Right renal cortex interstitium (tissue), 3 donors: ENCODE measurements at places on chromosomes 11 and 22. TPM values are rescaled to one million over a fixed set of nuclear protein-coding genes. Genes with fewer than 3 reads are reported as not detected.
A peak's percentile ranks its signal among the peaks of the same experiment; 100 is the strongest.

DNA sequence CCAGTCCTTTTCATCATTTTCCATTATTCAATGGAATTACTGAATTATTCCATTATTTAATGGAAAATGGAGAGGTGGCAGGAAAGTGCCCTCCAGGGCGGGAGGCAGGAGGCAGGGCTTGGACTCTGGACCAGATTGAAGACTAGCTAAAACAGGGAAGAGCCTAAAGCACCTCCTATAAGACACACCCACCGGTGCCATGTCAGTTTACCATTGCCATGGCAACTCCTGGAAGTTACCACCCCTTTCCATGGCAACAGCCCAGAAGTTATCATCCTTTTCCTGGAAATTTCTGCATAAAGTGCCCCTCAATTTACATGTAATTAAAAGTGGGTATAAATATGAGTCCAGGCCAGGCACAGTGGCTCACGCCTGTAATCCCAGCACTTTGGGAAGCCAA lies 443.7 kb downstream of the TBC1D22A start:
- DNase-seq = no peak

DNA sequence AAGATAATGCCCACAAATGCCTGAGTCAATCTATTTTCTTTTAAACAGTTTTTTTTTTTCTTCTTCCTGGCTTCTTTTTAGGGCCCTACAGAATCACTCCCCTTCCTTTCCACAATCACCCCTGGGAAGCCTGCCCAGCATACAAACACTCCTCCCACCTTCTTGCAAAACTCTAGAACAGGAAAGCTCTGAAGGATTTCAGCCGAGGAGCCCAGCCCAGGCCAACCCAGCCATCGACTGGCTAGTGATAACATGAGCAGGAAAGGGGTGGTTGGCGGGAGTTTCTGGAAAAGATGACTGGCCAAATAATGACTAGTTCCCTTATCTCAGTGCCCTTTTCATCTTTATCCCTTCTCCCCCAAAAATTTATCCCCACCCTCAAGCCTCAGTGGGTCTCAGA lies 68.2 kb downstream of the USP35 start:
- no peak for DNase-seq

- peak; percentile 72 for DNase-seq
These were observed 494.5 kb upstream of the LARGE1 start for GRCh38 chr22:34414467-34415440.

DNA sequence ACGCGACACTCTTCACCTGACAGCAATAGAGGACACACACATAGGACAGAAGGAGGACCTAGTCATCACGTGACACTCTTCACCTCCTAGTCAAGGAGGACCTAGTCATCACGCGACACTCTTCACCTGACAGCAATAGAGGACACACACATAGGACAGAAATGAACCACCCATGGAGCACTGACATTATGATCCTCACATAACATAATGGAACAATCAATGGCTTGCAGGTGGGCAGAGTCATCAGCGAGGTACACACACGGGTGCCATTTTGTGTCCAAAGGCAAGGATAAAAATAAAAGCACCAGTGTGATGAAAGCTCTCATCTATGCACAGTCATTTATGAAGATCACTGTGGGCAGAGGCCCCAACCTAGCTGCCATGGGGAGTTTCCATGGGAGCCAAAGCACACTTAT lies 354.7 kb downstream of the LARGE1 start:
- DNase-seq = no peak

DNA sequence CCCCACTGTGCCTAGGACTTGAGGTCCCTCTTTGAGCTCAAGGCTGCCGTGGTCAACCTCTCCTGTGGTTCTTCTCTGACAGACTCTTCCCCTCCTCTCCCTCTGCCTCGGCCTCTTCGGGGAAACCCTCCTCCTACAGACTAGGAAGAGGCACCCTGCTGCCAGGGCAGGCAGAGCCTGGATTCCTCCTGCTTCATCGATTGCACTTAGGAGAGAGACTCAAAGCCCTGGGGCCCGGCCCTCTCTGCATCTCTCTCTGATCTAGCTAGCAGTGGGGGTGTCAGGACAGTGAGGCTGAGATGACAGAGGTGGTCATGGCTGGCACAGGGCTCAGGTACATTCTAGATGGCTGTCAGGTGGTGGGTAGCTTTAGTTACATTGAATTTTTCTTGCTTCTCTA lies 63.6 kb upstream of the EMID1 start:
- no peak for DNase-seq

The DAGLA gene
- polyA plus RNA-seq = 2.6 TPM

DNA sequence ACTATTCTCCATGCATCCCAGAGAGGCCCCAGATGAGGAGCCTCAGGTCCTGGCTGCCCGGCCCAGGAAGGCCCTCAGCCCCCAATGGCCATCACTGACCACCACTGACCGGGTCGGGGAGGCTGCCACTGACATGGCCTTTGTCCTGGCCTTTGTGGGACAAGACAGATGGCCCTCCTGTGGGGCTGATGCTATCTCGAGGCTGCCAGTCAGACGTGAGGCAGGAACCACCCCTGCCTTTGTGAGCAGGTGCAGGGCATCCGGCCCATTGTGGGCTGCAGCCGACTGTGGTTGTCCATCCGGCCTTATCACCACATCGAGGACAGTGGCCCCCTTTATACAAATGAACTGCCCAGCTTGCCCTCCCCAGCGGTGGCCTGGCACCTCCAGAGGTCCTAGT lies 5.5 kb downstream of the GP1BB start:
- DNase-seq = no peak

- peak; percentile 30 for DNase-seq
These were observed 116.7 kb upstream of the LARGE1 start for GRCh38 chr22:34036931-34037330.

GRCh38 chr11:35823742-35824298 lies 120.0 kb upstream of the LDLRAD3 start:
- no peak for DNase-seq

The TEX12 gene
- 0.11 TPM for polyA plus RNA-seq

- DNase-seq = no peak
These were observed 10.5 kb downstream of the COMMD9 start for GRCh38 chr11:36278531-36279282.

GRCh38 chr11:71102251-71102995 lies 150.0 kb downstream of the SHANK2 start:
- DNase-seq = no peak

The OR8B8 gene
- not detected for polyA plus RNA-seq

GRCh38 chr11:8070417-8071115 lies 10.4 kb upstream of the TUB start:
- DNase-seq = no peak

GRCh38 chr11:126072141-126072741 lies 9.6 kb upstream of the CDON start:
- no peak for DNase-seq

DNA sequence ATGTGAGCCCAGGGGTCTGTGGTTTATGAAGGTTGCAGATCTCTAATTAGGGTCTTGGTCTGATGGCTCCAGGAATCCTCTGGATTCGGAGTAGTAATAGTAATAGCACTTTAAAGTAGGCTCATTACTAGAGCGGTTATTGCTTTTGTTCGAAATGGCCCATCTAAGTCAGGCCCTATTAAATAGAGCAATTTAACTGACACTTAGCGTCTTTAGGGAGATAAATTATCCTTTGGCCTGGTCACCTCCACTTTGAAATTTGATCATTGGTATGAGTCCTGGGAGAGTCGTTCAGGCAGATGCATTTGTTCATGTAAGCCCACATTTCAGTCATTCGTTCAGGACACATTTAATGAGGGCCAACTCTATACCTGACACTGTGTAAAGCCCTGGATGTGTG lies 54.8 kb downstream of the LDLRAD3 start:
- no peak for DNase-seq

The SMIM38 gene
- polyA plus RNA-seq = 0.43 TPM

The MAPK8IP1 gene
- 8.3 TPM for polyA plus RNA-seq

The TREH gene
- 1.8 TPM for polyA plus RNA-seq

- no peak for DNase-seq
These were observed 55.0 kb upstream of the ZBTB44 start for GRCh38 chr11:130369713-130370112.

The KBTBD4 gene
- 28.4 TPM for polyA plus RNA-seq

GRCh38 chr11:48087974-48088681 lies 107.8 kb downstream of the PTPRJ start:
- no peak for DNase-seq

GRCh38 chr11:93279851-93280347 lies 50.6 kb upstream of the DEUP1 start:
- peak; percentile 64 for DNase-seq

DNA sequence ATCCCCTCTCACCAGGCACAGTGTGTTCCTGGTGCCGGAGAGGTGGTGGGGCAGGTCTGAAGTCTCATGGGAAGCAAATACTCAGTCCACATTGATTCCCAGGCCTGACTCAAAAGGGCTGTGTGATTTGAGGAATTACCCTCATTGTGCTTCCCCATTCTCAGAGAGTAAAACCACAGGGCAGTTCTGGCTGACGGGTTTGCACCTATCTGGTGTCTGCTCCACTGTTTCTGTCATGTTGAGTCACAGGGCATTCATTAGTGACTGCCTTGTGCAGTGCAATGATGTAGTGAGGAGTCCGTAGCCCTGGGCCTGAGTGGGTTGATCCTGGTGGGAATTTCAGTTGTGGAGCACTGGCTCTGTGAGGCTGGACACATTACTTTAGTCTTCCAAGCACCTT lies 85.2 kb upstream of the ARHGAP20 start:
- no peak for DNase-seq

- no peak for DNase-seq
These were observed 32.0 kb downstream of the KIAA0930 start for GRCh38 chr22:45208696-45208992.

DNA sequence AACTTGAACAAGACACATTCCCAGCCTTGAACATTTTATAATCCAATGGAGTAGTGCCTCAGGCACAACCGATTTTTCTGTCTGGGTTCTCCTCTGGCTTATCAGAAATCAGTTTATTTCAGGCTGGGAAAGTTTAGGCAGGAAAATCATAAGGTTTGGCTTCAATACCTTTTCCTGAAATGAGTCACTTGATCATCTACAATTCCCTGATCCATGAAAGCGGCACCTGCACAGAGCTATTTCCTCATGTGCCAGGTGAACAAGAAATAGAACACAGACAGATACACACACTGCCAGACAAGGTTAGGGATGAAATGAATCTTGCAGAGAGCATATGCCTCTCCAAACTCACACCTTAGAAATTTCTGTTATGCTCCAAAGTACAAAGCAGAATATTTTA lies 106.7 kb upstream of the OR9G4 start:
- DNase-seq = no peak

DNA sequence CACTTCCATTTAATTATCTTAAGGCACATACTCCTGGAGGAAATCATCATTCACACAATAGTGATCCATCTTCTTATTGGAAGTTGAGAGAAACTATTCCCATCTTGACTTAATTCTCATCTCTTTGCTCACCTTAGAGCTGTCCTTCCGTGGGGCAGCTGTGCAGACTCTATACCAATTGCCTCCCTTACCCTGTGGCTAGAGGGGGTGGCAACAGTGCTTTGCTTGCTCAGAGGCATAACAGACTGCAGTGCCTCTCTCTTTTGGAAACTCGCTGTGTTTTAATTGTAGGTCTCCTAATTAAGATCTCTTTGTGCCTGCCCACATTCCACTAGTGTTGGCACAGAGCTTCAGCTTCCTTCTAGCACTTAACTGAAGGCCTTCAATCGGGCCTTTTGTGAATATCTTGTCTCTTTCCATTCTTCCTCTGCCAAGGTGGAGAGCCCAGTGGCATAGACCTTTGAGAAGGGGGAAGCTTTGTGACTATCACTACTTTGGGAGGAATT lies 5.5 kb downstream of the KMT2A start:
- no peak for DNase-seq

The PRMT3 gene
- polyA plus RNA-seq = 18.5 TPM

DNA sequence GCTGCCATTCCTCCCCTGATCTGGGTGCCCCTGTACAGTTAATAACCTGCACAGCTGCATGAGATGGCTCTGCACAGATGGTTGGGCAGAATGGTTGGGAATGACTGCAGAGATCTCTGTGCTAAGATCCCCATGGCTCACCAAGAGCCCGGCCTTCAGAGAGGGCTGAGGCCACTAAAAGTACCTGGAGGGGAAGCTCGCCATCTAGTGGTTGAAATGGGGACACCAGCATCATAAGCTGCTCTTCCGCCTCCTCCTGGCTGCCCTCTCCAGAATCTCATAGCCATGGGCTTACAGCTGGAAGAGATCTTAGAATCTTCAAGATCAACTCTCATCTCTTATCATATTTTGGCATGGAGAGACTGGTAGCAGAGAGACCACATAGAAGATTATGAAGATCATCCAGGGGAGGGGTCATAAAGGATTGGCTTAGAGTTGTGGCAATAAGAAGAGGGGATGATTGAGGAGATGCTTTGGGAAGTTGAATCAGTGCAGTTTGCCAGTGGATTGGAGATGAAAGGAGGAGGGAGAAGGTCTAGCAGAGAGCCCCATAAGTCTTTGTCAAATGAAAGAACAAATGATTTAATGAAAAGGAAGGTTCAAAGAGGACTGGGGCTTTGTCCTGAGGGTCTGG lies 22.0 kb upstream of the TLCD5 start:
- DNase-seq = no peak

The TCF20 gene
- polyA plus RNA-seq = 26.2 TPM

The FGF3 gene
- not detected for polyA plus RNA-seq

DNA sequence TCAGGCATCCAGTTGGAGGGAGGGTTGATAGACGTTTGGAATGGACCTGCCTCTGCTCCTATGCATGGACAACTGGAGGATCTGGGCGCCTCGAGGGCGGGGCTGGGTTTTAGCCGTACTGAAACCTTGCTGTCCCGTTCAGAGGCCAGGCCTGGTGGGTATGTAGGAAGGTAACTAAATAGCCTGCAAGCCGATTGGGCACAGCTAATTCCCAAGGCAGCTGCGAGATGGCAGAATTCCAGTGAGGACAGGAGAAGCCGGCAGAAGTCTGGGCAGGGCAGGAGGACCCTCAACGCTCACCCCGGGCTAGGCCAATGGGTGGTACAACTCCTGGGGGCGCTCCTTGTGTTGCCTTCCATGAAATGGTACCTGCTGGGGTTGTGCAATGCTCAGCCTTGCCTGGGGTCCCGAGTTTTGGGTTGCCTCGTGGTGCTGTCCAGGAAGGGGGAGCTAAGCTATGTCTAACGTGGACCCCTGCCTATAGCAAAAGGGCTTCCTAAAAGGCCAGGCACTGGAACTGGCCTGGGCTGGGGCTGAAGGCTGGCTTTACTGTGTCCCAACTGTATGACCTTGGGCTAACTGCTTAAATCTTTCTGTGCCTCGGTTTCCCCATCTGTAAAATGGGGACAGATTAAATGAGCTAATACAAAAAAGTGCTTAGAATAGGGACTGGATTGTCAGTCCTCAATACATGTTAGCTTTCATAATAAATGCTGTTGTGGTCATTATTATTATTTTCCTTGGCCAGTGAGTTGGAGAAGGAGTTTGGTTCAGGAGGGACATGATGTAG lies 30.1 kb upstream of the CD82 start:
- DNase-seq = no peak

The MMP13 gene
- polyA plus RNA-seq = not detected

The CCDC188 gene
- 0.71 TPM for polyA plus RNA-seq

- DNase-seq = no peak
These were observed 35.7 kb downstream of the KCNJ4 start for GRCh38 chr22:38419121-38419857.

DNA sequence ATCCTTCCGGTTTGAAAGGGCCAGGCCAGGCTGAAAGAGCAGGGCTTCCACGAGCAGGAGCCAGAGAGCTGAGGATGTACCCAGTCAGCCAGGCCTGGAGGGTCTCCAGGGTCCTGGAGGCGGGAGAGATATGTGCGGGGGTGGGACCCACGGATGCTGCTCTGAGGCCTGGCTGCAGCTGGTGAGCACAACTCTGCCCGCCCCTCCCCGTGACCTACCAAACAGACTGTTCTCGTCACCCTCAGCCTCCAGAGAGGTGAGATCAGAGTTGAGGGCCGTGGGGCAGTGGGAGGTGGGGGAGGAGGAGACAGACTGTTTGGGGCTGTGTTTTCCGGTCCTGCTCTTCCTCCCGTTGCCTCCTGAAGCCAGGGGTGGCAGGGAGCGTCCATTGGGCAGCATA lies 42.2 kb downstream of the TRIOBP start:
- DNase-seq = peak; percentile 65

The FXYD6 gene
- polyA plus RNA-seq = 124 TPM
